ENCODE measurements at places on chromosomes 6 and 20. TPM values are rescaled to one million over a fixed set of nuclear protein-coding genes. Genes with fewer than 3 reads are reported as not detected.

GRCh38 chr20:46377518-46377917 is 28.9 kb downstream of the ELMO2 start:
- no peak overlapping the region for H3K4me3 ChIP-seq
- no peak for DNase-seq
- H3K27me3 ChIP-seq = no peaks in the 10 kb centered on the region
- H3K36me3 ChIP-seq = peaks cover 14% of the 10 kb centered on the region
- H3K27ac ChIP-seq = no peak overlapping the region

DNA sequence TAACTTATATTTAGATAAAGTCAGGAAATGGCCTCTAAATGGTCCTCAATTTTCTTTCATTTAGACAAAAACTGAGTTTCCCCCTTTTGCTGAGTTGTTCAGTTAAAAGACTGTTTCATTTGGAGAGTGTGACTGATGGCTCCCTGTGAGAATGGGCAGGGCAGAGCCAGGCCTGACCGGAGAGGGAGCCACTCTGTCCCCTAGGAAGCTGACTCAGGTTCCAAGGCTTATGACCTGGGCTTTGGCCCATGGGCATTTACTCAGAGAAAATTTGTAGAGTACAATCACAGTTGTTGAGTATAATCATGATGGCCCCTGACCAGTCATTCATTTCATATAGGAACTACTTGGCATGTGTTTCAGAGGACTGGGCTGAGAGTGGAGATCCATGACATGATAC is 37.0 kb upstream of the AIG1 start:
- no peaks in the 10 kb centered on the region for H3K36me3 ChIP-seq
- no peak overlapping the region for H3K27ac ChIP-seq
- DNase-seq = no peak
- no peaks in the 10 kb centered on the region for H3K4me1 ChIP-seq

DNA sequence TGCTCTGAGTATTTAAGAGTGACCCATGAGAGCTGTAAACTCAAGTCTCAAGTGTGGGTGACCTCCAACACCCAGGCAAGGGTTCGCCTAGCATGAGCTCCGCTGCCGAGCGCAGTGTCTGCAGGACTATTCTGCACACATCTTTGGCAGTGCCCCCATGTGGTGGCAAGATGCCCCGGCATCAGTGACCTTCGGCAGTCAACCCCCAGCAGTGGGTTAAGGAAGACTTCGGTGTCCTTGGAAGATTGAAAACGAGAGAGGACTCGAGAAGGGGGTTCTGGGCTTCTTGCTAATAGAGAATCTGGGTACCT is 43.1 kb downstream of the RBM38 start:
- no peak overlapping the region for H3K4me3 ChIP-seq
- peaks cover 47% of the 10 kb centered on the region for H3K4me1 ChIP-seq
- peaks cover 12% of the 10 kb centered on the region for H3K27me3 ChIP-seq
- H3K27ac ChIP-seq = peak overlapping the region; percentile 3

FAM209A gene
- total RNA-seq = 0.95 TPM
